Pons (tissue), 1 donor: ENCODE measurements at places on chromosomes 4 and X.

GRCh38 chr4:108142870-108143269 is 25.9 kb downstream of the LEF1 start:
- no peak for DNase-seq

GRCh38 chr4:123621072-123621705 is 224.6 kb downstream of the SPRY1 start:
- no peak for DNase-seq

GRCh38 chr4:10050261-10050661 is 29.0 kb upstream of the SLC2A9 start:
- no peak for DNase-seq

- DNase-seq, result no peak
These were observed 12.1 kb downstream of the FRG2 start for GRCh38 chr4:190014771-190015537.

DNA sequence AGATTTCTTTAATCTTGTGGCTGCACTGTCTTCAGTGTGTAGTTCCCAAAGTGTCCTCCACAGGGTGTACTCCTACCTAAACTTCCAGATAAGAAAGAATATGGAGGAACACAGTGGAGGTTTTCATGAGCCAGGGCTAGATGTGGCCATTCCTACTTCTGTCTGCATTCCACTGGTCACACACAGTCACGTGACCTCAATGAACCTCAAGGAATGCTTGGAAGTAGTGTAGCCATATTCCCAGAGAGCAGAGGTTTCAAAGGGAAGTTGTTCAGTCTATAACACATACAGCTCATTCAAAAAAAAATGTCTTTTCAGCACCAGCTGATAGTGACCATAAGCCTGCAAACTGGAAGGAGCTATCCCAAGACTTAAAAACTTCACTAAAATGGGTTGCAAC is 53.6 kb downstream of the ASB9 start:
- DNase-seq, result no peak

DNA sequence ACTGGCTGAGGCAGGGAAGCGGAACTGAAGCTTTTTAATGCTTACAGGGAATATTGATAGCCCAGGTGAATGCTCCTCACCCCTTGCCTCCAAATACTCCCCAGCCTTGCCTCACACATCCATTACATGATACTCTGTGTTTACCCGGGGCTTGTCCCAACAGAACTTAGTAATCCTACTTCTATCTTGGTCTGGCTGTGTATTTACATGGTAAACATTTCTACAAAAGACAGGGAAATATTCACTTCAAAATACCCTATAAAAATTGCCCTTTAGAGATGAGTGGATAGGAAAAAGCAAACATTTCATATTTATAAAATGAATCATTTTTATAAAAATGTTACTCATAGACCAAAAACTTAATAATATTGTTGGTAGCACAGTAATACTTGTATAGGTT is 120.1 kb downstream of the NHS start:
- DNase-seq, result no peak

- DNase-seq, result no peak
These were observed 45.0 kb downstream of the ETDC start for GRCh38 chrX:135354288-135354687.

GRCh38 chrX:283115-283845 is 2.1 kb downstream of the PLCXD1 start:
- peak; percentile 94 for DNase-seq

DNA sequence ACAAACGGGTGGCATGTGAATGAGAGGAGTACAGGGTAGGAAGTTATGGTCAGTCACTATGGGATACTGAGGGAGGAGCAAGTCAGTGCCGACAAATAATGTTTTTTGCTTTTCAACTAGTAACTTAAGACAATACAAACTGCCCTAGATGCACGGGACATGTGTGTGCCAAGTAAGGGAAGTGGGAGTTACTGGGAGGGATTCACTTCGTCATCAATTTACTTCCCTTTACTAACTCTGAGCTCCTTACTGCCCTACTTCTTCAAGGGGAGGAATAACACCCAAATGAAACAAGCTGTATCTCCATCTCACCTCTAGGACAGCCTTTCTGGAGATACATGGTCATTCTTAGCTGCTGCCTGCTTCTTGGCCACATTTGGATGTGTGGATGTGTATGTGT is 97.7 kb downstream of the DGKK start:
- DNase-seq, result no peak

DNA sequence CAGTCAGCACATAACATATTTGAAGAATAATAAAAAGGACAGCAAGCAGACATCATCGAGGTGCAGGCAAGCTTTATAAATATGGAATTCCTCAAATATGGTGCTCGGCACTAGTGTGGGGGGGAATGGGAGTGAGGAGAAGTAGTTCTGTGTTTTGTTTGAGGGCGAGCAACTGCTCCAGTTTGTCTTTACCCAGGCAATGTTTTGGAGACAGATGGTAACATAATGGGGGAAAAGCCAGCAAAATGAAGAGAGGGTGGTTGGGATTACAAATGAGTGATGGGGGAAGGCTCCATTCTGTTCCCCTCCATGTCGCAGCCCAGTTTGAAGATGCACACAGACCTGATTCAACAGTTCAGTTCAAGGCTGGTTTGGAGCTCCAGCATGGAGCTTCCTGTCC is 572.9 kb upstream of the DIPK2B start:
- DNase-seq, result no peak

- DNase-seq, result no peak
These were observed 453.3 kb upstream of the INTU start for GRCh38 chr4:127179256-127180087.

DNA sequence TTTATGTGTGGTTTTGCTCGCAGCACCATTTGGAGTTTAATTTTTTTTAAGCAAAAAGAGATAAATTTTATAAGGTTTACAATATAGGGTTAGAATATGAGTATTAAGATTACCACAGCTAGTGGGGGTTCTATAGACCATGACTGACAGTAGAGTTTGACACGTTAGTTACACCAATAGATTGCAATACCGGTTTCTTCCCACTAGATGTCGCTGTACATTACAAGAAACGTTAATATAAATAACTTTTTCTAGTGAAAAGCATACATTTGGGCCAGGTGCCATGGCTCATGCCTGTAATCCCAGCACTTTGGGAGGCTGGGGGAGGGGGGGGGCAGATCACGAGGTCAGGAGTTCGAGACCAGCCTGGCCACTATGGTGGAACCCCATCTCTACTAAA is 433.6 kb downstream of the MAGEB5 start:
- peak; percentile 2 for DNase-seq

- no peak for DNase-seq
These were observed 167.1 kb downstream of the MAML3 start for GRCh38 chr4:139986689-139987501.

GRCh38 chrX:100204534-100204933 is 205.5 kb downstream of the PCDH19 start:
- DNase-seq, result no peak

DNA sequence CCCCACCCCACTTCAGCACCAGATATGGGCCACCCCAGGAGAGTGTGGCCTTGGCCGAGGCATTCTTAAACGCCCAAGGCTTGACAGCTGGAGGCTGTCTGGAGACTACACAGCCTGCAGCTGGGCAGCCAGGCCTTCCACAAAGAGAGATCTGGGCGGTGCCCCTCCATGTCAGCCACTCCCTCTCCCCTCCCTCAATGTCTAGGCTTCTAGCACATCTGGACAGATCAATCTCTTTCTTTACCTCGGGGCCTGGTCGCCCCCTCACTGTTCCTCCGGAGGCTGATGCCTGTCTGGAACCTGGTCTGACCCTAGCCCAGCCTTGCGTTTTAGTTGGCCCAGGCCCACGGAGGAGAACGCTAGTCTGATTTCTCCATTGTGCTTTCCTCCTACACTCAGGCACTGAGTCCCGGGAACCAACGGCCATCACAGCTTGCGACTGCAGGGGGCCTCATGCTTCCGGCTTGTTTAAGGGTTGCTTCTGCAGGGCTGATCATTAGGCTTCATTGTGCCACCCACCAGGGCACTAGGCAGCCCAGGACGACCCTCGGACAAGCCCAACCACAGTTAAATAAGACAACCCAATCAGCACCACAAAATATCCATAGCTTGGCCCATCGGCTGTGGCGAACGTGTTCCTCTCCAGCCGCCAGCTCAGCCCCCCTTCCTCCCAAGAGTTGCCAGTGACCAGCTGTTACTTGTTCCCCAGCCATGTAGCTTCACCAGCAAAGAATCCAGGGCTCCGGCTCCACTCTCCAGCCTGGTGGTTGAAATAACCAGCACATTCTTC is 200.6 kb downstream of the BCOR start:
- DNase-seq, result no peak

GRCh38 chr4:151429957-151430570 is 21.1 kb downstream of the FHIP1A start:
- DNase-seq, result no peak

DNA sequence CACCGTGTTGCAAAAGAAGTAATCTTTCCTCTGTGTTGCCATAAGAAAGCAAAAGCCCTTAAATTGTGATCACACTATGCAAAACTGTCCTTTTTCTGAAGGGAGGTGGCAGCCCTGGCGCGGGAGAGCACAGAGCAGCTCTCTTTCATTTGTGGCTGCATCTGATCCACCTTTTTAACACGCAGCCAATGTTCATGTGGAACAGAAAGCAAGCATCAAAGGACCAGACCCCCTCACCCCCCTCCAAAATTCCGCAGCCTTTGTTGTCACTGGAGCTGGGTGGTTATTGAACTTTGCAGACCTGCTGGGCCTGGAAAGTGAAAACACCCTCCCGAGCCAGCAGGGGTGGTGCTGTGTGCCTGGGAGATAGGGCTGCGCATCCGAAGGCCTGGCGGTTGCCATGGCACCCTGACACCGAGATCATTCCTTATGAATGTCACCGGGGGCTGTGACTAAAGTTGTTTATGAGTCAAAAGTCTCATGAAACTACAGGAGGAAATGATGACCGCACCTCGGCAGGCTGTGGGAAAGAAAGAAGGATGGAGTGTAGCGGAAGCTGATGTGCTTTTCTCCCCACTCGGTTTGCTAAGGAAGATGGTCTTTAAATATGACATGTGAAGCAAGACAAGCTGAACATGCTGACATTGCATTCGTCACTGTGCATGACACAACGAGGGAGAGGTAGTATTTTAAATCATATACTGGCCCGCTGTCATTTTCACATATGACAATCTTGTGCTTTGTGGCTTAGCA is 367.4 kb downstream of the UNC5C start:
- DNase-seq, result no peak

DNA sequence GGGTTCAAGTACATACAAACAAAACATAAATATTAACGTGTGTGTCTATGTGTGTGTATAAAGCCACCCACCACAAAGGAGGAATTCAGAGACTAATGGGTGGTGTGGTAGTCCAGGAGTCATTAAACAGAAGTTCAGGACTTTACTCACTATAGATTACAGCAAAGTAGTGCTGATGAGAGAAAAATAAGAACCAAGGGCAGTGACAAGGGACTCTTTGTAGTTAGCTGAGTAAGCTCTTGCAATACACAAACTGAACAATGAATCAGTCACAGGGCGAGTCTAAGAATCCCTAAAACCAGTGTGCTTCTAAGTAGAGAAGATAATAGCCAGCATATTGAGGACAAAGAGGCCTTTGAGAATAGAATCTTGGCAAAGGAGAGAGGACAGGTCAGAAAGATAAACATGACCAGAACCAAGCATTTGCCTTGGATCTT is 232.4 kb downstream of the PPP3CA start:
- peak; percentile 99 for DNase-seq

DNA sequence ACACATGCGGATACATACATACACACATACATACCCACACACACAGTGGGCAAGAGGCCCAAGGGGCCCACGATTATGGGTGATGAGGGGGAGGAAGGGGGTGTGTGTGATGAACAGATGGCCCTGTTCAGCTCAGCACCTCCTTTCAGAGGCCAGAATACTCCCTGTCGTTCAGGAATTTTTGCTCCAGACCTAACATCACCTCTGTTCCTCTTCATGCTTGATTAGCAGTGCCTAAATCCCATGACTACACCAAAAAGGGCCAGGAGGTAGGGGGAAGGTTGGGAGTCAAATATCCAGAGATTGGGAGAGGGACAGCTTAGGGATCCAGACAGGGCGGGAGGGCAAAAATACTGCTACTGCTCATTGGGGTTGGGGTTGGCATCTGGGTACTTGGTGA is 42.7 kb downstream of the SMC1A start:
- DNase-seq, result no peak

DNA sequence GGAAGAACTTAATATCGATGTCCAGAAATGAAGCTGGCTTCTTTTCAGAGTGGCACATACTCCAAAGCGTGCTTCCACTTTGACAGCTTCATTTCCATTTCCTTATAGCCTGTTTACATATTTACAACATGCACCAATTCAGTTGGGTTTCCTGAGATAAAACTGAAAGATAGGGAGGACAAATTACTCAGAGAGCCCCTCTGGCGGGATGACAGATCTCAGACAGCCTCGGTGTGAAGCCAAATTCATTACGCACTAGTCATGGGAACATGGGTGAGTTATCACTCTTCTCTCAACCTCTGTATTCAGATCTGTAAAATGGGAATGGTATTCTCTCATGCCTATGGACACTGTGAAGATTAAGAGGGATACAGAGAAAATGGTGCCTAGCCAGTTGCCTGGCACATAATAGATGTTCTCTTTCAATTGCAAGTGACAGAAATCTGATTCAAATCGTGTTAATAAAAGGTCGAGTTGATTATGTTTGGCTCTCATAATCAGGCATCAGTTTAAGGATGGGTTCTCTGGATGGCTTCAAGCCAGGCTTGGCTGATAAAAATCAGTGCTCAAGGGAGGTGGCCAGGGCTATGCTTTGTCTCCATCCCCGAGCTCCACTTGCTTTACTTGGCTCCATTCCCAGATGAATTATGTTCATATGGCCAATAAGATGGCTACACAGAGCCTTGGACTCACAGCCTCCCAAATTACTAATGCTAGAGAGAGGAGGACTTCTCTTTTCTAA is 132.2 kb upstream of the C1QTNF7 start:
- DNase-seq, result no peak

DNA sequence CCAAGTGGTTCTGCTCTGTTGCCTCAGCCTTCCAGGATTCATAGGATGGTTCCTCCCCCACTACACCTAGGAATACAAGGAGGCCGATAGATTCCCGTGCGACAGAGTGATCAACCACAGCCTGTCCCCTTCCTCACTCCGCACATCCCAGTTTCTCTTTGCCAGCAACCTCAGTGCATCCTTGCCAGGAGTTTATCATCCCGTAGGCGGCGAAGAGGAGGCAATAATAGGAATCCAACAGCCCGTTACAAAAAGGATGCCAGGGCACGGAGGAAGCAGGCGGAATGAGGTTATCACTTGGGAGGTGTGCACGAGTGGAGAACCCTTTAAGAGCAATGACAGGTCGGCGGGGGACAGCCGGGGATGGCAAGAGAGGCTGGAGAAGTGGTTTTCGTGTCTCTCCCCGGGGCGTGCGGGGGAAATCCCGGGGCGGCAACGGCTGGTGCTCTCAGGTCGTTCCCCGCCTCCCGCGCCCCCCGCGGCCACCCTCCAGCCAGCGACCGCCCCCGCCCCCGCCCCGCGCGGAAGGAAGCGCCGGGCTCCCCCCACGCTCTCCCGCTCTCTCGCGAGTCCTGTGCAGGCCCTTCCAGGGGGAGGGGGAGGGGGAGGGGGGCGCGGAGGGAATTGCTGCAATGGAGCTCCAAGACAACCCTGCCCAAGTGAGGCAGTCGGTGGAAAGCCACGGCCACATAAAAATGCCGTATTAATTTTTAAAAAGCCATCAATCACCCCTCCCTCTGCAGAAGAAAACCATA is 1.6 kb downstream of the PPP3CA start:
- DNase-seq, result no peak

GRCh38 chr4:82050796-82051195 is 323.0 kb downstream of the HNRNPD start:
- no peak for DNase-seq
